ENCODE measurements at places on chromosomes 3 and 15.

GRCh38 chr3:67109651-67110204, 111.6 kb downstream of the KBTBD8 start:
- DNase-seq: peak; percentile 83

GRCh38 chr3:98449606-98450193, 13.3 kb upstream of the OR5K1 start:
- no peak for DNase-seq

- DNase-seq: no peak
Measured at GRCh38 chr3:31294430-31295149, 238.1 kb upstream of the STT3B start.

DNA sequence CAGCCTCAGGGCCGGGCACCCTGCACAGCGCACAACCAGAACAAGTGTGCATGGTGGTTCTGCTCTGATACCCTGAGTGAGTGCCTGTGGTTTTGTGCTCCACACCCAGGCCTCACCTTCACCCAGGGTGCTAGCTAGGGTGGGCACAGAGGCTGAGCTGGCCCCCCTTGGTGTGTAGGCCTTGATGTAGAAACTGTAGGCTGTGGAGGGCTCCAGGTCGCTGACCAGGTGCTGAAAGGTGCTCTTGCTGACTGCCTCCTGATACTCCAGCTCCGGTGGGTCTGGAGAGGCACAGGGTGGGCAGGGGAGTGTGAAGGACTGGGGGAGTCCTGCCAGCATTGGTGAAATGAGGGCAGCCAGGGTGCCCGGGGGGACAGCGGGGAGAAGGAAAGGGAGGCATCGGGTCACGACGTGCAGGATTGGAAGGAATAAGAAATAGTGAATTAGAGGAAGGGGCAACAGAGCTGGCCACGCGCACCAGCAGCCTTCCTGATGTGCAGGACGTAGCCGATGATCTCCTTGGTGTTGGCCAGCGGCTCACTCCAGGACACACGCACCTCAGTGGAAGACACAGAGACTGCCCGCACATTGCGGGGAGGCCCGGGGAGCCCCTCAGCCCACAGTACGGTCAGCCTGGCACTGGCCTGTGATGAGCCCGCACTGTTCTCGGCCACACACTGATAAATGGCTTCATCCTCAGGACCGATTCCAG, 26.6 kb downstream of the RNU5B-1 start:
- no peak for DNase-seq

DNA sequence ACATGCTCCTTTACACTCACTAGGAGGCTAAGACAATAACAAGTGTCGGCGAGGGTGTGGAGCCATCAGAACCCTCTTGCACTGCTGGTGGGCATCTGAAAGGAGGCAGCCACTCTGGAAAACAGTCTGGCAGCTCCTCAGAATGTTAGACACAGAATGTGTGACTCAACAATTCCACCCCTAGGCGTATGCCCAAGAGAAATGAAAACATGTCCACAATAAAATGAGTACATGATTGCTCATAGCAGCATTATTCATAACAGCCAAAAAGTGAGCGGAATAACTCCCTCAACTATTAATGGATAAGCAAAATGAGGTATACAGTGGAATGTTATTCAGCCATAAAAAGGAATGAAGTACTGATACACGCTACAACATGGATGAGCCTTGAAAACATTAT, 57.8 kb downstream of the WNT7A start:
- DNase-seq: no peak

- no peak for DNase-seq
Measured at GRCh38 chr3:7630351-7630911, 769.5 kb downstream of the GRM7 start.

DNA sequence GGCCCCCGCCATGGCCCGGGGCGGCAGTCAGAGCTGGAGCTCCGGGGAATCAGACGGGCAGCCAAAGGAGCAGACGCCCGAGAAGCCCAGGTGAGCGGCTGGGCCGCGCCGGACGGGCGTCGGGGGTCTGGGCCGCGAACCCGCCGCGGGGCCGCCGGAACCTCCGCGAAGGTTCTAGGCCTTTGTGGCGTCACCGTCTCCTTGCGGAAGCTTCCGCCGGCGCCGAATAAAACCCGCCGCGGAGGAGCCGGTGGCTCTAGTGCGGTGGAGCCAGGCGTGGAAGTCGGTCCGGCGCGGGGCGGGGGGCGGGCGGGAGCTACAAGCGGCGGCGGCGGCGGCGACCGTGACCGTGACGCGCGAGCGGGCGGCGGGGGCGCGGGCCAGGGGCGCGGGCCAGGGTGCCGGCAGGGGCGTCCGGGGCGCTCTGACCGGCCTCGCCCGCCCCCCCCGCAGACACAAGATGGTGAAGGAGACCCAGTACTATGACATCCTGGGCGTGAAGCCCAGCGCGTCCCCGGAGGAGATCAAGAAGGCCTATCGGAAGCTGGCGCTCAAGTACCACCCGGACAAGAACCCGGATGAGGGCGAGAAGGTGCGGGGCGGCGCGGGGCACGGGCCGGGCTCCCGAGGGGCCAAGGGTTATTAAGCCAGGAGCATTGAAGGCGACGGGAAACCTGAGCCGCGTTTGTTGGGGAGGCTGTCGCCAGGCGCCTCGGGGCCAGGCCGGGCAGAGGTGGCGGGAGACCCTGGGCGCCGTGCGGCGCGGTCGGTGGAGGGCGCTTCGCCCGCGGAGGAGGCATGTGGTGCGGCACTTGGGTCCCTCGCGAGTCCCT, at the start of gene DNAJA4:
Gene DNAJA4 (plus strand): TSS at position 259 of the 833 bp plus-strand sequence. CDS start 202 bp downstream, at position 461.
- DNase-seq: peak; percentile 8

DNA sequence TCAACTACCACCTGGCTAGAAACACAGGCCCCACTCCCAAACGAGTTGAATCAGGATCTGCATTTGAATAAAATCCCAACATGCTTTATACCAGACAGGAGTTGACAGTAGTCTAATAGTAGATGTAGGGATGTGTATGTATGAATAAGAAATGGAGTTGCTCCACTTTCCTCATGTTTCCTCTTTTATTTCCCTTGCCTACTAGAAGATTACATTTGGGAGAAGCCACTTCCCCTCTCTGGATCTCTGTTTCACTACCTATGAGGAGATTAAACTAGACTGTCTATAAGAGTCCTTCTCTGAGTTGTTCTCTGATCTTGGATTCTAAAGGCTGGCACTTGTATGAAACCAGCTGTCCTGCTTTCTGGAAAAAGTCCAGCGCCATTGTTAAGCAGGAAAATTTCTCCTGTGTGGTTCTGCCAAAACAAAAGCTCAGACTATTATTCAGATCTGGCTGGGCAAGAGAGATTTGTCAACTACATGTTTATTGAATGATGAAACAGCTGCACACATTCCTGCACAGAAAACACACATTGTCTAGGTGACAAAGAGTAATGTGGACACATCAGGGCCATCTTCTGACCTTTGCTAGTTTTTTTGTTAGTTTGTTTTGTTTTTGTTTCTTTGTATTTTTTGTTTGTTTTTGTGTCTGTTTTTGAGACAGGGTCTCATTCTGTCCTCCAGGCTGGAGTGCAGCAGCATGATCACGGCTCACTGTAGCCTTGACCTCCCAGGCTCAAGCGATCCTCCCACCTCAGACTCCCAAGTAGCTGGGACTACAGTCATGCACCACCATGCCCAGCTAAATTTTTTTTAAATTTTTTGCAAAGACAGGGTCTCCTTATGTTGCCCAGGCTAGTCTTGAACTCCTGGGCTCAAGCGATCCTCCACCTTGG, 29.9 kb downstream of the ACP3 start:
- DNase-seq: peak; percentile 49

- no peak for DNase-seq
Measured at GRCh38 chr3:31724116-31724515, 191.4 kb downstream of the STT3B start.
